ENCODE measurements at places on chromosomes 7 and 10. TPM values are rescaled to one million over a fixed set of nuclear protein-coding genes. Genes with fewer than 3 reads are reported as not detected.

GRCh38 chr7:45658716-45659495 is 84.7 kb downstream of the ADCY1 start:
- no peak for DNase-seq

CAMK2B gene
- total RNA-seq = not detected

GRCh38 chr10:26890956-26891355 is 30.2 kb upstream of the ABI1 start:
- peak; percentile 53 for DNase-seq

LAMB4 gene
- total RNA-seq = 0.16 TPM

DNA sequence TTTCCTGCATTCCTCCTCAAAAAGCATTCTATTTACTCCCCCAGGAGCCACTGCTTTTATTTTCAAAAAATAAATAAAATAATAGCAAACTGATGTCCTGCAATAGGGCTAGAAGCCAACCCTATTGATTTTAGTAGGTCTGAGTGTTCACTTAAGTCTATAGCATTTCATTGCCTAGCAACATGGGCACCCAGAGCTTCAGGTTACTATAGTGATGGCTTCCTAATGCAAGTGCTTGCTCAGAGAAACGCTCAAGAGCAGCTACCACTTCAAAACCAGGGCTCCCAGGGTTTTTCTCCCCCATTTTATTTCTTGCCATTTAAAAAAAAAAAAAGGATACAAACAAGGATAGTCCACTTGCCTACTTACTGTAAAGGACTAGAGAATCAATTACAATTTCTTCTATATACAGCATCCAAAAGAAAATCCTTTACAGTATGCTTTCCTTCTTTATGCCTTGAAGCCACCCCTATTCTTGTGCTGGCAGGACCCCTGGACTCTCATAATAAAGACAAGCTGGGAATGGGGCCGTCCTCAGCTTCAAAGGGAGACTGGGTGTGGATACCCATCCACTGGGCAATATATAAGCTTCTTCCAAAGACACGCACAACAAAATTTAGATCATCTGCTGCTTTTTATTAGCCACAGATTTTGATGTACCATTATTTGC is 133.3 kb downstream of the VPS41 start:
- DNase-seq = no peak

GRCh38 chr7:12519682-12520009 is 50.9 kb upstream of the SCIN start:
- DNase-seq = no peak

- peak; percentile 71 for DNase-seq
Measured at GRCh38 chr10:132363921-132364593, 32.1 kb downstream of the LRRC27 start.

DNA sequence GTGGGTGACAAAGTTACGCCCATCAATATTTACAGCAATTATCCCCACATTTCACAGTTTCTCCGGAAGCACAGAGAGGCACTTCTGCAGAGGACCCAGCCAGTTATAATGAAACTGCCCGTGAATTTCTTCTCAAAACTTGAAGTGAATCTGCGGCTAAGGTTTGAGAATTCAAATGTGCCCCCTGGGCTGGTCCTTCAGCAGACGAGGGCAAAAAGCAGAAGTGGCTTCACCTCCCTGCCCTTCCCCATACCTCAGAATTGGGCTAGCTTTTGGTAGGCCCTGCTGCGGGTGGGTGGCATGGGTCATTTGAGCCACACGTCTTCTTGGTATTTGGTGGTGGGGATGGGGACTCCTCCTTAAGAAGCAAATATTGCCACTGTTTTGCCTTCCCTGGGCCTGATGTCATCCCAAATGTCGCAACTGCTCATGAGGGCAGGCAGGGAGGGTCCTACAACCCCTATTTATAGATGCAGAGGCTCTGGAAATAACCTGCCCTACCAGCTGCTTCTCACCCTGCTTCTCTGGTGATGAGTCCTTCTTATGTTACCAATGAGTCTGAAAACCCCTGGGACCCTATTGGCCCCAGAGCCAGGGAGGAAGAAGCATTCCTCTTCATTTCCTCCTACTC is 16.6 kb upstream of the WDFY4 start:
- DNase-seq = no peak

DNA sequence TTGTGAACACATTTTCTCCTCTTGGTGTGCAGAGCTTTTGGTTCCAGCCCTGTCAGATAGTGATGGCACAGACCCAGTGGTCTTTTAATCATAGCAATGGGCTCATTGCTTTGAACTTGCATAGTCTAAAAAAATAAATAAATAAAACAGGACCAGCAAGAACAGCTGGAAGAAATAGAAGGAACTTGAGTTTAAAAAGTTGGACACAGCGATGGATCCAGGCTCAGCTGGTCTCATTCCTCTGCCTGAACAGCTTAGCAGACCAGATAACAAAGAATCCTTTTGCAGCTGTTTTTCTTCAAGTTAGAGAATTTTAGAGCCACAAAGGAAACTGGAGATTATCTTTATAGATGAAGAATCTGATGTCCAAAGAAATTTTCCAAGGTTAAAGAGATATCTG is 1005.6 kb downstream of the LRMDA start:
- DNase-seq = no peak

ODAD2 gene
- 0.96 TPM for total RNA-seq

DNA sequence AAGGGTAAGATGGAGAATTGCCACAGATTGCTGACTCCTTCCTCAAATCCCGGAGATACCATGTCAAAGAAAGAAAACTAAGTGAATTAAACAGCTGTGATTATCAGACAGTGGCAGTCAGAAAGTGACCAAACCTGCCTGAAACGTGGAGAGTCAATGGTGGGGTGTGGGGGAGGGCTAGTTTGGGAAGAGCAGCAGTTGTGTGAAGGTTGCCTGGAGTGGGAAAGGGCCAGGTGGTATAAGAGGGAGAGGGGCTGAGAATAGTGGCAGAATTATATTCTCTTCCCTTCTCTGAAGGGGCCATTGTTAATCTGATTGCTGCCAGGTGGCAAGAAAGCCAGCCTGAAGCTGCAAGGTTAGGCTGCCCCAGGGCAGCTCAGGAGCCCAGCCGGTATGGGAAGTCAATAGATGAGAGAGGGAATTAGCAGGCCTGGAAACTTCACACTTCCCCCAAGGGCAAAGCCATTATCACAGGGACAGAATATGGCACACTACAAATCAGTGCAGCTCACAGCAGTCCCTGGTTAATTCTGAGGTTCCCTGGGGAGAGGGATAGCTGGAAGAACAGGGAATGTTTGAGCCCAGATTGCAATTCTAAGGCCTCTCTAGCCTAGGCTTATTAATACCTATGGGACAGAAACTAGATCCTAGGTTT is 83.9 kb upstream of the ITGB1 start:
- no peak for DNase-seq

GRCh38 chr7:132575419-132575981 is 770 bp downstream of the PLXNA4 start:
- DNase-seq = peak; percentile 67

DNA sequence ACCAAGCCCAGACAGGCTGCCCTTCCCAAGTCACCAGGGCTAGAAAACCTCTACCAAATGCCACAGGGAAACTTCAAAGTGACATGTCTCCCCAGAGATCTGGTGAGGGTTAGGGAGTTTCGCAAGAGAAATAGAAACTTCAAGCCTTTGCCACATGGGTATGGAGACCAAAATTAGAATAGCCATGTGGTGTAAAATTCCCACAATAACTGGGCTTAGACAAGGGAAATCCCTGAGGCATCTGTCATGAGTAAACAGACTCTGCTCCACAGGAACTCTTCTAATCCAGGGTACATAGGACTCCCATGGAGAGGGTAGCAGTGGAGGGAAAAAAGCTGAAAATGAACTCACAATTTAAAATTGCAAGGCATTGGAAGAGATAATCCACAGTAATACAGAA is 14.3 kb downstream of the ADAM12 start:
- DNase-seq = no peak

GRCh38 chr10:100229819-100230422 is 525 bp upstream of the CHUK start:
- no peak for DNase-seq
